ENCODE measurements at places on chromosomes 7 and 10. TPM values are rescaled to one million over a fixed set of nuclear protein-coding genes. Genes with fewer than 3 reads are reported as not detected.

The CPED1 gene
- 1.5 TPM for total RNA-seq

The C10orf62 gene
- not detected for total RNA-seq

The ANAPC16 gene
- 59.8 TPM for total RNA-seq

The C10orf67 gene
- not detected for total RNA-seq

The ITGA8 gene
- not detected for total RNA-seq

The LRRC18 gene
- not detected for total RNA-seq

The FAM24B gene
- total RNA-seq = 7.1 TPM

The FAM237B gene
- not detected for total RNA-seq

The LIMK1 gene
- 23.0 TPM for total RNA-seq

The CHCHD1 gene
- 31.3 TPM for total RNA-seq

The FFAR4 gene
- total RNA-seq = not detected

The EMX2 gene
- not detected for total RNA-seq

The ATOH7 gene
- not detected for total RNA-seq

The TMEM213 gene
- not detected for total RNA-seq

The ACTL6B gene
- not detected for total RNA-seq

The C1QL3 gene
- total RNA-seq = 0.11 TPM

The GIMAP7 gene
- 72.0 TPM for total RNA-seq

The TMEM184A gene
- not detected for total RNA-seq

The HELLS gene
- 69.5 TPM for total RNA-seq

The NAT16 gene
- not detected for total RNA-seq

The PIK3CG gene
- total RNA-seq = 12.2 TPM

The TRUB1 gene
- 26.2 TPM for total RNA-seq

The GPC2 gene
- 2.2 TPM for total RNA-seq

The ANKRD1 gene
- total RNA-seq = 1,189 TPM

The WDR86 gene
- not detected for total RNA-seq

The HYAL4 gene
- total RNA-seq = 0.20 TPM

The MRLN gene
- not detected for total RNA-seq

The GRID2IP gene
- total RNA-seq = 0.04 TPM

The AVPI1 gene
- total RNA-seq = 3.2 TPM

The NUB1 gene
- 37.1 TPM for total RNA-seq

The ECHDC3 gene
- 4.2 TPM for total RNA-seq

The FBXO24 gene
- total RNA-seq = 0.74 TPM

The TAC1 gene
- total RNA-seq = not detected

The TAS2R4 gene
- 0.85 TPM for total RNA-seq

The THSD7A gene
- 30.5 TPM for total RNA-seq

The SLC39A12 gene
- not detected for total RNA-seq

The TAS2R41 gene
- not detected for total RNA-seq

The ENO4 gene
- 0.07 TPM for total RNA-seq
